ENCODE measurements at places on chromosomes 6 and 20.

DNA sequence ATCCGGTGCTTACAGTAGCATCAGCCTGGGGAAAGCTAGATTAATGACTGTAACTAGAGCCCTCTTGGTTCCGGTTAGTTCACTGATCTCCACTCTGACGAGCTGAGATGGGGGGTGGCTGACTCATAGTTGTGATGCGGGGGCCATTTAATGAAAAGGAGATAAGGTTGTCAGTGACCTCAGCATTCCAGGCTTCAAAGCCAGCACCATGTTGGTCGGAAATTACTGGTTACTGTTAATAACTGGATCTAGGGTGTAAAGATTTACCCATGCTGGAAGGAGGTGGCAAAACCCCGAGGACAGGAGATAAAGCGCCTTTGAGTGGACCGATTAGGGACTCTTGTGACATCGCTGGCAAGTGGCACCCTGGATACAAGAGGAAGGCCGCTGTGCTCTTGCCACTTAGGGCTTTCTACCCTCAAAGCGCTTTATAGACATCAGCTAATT, 21.1 kb downstream of the FOXC1 start:
- ATAC-seq = no peak

- ATAC-seq = no peak
Observed at GRCh38 chr20:11411765-11412164, 505.9 kb upstream of the BTBD3 start.

GRCh38 chr6:64679416-64679815, 1027.6 kb downstream of the EYS start:
- ATAC-seq = no peak

DNA sequence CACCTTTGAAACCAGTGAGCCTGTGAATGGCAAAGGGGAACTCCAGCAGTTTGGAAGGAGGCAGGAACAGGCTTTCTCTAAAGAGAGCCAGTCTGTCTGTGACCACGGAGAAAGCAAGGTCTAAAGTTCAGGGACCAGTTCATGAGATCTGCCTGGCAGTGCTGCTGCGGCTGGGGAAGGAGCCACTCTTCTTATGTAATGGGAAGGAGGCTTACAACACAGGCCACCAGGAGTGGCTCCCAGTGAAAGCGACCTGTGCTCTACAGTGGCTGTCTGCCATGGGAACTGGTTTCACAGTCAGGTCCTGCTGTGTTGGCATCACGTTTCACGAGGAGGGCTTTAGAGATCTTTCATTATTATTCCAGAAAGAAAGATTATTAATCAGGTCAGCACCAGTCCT, 291.9 kb upstream of the PRDM1 start:
- ATAC-seq = peak; percentile 63

- no peak for ATAC-seq
Observed at GRCh38 chr6:5278047-5278446, 16.7 kb downstream of the FARS2 start.

DNA sequence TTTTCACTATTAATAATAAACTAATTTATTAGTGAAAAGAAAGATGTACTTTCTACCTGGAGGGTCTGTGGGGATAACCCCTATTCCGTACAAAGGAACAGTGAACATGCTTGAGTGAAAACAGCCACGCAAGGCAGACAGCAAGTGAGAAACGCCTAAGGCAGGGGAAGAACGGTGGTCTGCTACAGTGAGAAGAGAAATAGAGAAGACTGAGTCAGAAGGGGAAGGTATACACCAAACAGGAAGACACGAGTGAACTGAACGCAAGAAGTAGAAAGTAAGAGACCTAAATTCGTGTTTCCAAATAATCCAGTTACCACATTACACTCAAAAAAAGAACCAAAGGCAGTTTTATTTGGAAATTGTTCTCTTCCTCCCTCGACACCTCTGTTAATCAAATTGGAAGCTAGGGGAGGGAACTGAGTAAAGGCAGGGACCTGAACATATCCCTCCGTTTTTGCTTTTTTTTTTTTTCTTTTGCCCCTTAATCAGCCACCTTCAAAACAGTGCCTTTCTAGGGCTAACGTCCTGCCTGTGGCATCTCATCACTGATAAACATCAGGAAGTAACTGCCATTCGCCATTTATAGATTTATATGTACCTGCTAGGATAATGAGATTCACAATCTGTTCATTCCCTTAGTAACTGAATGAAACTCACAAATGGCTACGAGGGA, 48.9 kb downstream of the ATXN1 start:
- no peak for ATAC-seq

DNA sequence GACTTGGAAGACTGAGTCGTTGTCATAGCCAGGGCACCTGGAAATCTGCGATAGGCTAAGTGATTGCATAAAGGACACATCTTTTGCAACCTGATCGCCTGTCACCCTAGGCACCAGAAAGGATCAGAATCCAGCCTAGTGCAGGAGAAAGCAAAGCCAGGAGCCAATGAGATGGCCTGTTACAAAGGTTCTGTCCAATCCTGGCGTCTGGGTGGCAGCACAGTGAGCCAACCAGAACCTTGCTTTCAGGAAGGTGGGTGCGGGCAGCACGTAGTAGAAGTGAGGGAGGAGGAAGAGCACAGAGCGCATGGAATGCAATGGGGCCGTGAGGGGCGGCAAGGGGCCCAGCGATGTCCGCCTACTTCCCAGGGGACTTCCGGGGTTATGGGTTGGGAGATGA, 120.4 kb upstream of the GGTLC1 start:
- no peak for ATAC-seq

DNA sequence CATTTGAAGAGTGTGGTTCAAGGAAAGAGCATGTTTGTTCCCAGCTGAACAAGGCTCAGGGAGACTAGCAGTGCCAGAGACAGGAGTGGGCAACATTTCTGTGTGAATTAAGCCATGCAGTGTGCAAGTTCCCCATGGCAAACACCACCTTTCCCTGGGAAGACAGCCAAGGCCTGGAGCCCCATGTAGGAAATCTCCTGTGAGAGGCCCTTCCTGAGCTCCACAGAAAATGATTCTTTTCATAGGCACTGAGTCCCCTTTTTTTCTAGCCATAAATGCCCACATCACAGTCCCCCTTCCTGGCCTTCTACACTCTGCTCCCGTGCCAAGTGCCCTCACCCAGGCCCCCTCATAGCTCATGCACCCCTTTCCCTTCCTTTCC, 11.8 kb upstream of the TRAM2 start:
- ATAC-seq = no peak
